Daoy (cell line): ENCODE measurements at places on chromosomes 6 and 20. TPM values are rescaled to one million over a fixed set of nuclear protein-coding genes. Genes with fewer than 3 reads are reported as not detected.

Gene EBF4
- total RNA-seq = 0.12 and 0.40 TPM in 2 replicates

Gene WFDC2
- not detected in 2 replicates for total RNA-seq

GRCh38 chr20:49821870-49822331 lies 9.3 kb downstream of the SLC9A8 start:
- DNase-seq = peak; percentile 44

GRCh38 chr6:170166511-170167122 lies 124.3 kb downstream of the DLL1 start:
- no peak for DNase-seq

GRCh38 chr20:11529047-11529446 lies 388.6 kb upstream of the BTBD3 start:
- no peak for DNase-seq

Gene BMP2
- 1.8 and 2.5 TPM in 2 replicates for total RNA-seq

Gene NTSR1
- 0.17 TPM in 1 of 2 replicates, not detected in the other for total RNA-seq

Gene OR2H1
- total RNA-seq = not detected in 2 replicates

GRCh38 chr6:132910759-132911158 lies 96.4 kb downstream of the RPS12 start:
- DNase-seq = no peak

DNA sequence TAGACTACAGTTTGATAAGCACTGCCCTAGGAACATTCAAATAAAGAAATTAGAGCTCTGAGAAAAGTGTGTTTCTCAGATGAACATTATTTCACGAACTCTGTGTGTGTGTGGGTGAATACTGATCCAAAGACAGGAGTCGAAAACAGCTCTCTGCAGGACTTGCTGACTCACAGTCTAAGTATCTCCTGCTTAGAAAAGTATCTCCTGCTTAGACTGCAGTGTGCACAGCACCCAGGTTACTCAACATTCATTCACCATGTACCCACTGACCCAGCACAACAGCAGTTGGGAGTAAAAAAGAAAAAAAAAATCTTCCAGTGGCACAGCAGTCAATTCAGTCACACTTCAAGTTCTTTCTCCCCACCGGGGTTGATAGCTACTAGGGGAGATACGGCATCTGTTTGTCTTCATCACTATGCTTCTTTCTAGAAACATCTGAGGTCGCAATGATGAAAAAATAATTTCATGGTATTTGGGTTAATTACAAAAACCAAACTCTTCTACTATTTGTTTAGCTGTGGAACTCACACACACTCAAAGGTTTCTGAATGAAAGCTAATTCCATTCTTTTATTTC lies 48.0 kb downstream of the GCLC start:
- peak; percentile 81 for DNase-seq

Gene PLCB1
- 2.3 and 2.9 TPM in 2 replicates for total RNA-seq

DNA sequence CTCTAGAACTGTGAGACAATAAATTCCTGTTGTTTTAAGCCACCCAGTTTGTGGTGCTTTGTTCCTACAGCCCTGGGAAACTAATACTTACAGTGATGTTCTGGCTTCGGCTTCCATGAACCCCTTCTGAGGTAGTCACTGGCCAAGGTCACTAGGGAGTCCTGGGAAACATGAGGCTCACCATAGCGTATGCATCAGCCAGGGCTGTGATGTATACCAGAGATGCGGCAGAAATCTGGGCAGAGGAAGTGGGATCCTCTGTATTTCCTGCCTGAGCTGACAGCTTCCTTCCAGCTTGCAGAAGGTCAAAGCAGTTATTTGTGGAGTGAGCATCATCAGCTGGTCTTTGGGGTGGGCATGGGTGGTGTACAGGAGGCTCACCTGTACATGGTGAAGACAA lies 27.9 kb downstream of the KAT14 start:
- DNase-seq = no peak

DNA sequence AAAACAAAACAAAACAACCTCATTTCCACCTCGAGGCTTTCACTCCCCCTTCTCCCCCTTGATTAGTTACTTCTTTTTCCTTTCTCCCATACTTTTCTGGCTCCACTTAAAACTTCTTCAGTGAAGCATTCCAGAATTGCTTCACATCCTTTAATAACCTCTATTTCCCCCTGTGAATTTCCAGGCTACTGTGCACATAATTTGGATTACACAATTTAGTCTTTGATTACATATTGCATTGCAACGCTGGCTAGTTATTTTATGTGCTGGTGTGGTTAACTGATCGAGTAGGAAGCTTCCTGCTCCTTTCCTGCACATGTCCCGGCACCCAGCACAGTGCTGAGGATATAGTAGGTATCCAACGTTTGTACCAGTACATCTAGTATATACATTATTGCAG lies 28.1 kb upstream of the EEF1E1 start:
- DNase-seq = no peak

Gene LIN28B
- 6.5 and 7.3 TPM in 2 replicates for total RNA-seq

DNA sequence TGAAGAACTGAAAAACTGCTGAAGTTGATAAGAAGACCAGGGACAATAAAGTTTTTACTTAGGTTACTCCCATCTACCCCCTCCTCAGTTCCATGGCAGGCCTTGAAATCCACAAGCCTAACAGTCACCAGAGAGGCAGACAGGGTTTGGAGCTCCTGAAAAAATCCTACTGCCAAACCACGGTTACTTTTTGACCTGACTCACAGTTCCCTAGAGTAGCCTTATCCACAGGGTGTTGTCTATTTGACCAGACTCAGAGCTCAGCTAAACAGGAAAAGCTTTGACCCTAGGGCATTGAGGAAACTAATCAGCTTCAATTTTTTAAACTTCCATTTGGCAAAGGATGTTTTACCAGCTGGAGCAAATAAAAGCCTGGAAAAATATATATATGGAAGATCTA lies 257.7 kb upstream of the NT5E start:
- DNase-seq = no peak

GRCh38 chr6:111804627-111805235 lies 68.5 kb downstream of the FYN start:
- peak; percentile 60 for DNase-seq

DNA sequence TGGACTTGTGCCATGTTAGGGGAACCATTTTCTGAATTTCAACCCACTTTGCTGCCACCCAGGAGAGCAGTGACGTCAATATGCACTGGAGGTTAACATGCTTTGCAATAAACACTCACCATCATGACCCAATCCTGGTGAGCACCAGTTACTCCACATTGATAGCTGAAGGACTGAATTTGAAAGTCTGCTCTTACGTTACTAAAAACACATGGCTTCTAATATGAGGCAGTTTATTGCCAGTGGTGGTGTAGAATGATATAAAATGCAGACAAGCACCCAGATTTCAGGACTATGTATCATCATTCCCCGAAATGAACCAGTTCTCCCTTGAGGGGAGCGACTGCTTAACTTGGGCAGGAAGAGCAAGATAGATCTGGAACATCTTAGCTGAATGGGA lies 23.8 kb downstream of the RFPL4B start:
- no peak for DNase-seq

Gene TMEM217
- total RNA-seq = 0.12 and 0.40 TPM in 2 replicates

Gene NR2E1
- 1.6 and 2.1 TPM in 2 replicates for total RNA-seq

Gene NELFE
- 180 and 195 TPM in 2 replicates for total RNA-seq

DNA sequence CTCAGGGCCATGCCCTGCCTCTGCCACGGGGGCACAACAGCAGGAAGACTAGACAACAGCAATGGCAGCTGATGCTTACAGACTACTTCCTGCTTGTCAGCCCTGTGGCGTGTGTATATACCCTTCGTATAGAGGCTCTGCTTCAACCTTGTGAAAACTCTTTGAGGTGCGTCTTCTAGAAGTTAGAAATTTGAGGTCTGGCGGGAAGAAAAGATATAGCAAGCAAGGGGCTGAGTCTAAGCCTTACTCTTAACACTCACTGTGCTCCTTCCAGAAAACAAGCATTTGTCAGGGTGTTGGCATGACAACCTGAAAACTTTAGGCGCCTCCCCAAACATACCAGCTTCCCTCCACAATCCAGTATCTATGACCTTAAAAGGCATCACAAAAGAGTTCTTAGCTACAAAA lies 33.3 kb downstream of the JPH2 start:
- DNase-seq = no peak

GRCh38 chr20:47336129-47336754 lies 20.3 kb downstream of the ZMYND8 start:
- DNase-seq = peak; percentile 76

- DNase-seq = no peak
Measured at GRCh38 chr6:101226677-101227135, 166.8 kb upstream of the GRIK2 start.

- no peak for DNase-seq
Measured at GRCh38 chr20:54227241-54227640, 19.4 kb downstream of the PFDN4 start.

DNA sequence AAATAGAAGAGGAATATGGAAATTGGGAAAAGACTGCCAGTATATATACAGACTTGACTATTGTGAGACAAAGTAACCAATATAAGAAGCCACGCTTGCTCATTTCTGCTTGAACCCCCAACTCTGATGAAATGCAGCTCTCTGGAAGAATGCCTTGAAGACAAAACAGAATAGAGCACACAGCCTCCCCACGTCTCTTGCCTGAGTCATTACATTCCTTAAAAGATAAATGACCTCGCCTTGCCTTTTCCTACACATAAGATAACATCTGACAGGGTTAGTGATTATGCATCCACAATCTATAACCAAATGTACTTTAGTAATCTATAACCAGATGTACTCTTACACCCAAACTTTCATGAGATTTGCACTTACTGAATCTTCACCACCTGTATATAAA lies 141.1 kb upstream of the EEF1E1 start:
- peak; percentile 29 for DNase-seq

Gene TMEM239
- total RNA-seq = not detected in 2 replicates

GRCh38 chr6:11072101-11072500 lies 21.5 kb upstream of the SMIM13 start:
- DNase-seq = peak; percentile 51

- DNase-seq = no peak
Measured at GRCh38 chr6:85136310-85136709, 313.6 kb upstream of the NT5E start.

- no peak for DNase-seq
Measured at GRCh38 chr6:105235155-105235554, 55.3 kb upstream of the POPDC3 start.

- peak; percentile 53 for DNase-seq
Measured at GRCh38 chr6:8530785-8531435, 95.6 kb upstream of the SLC35B3 start.

GRCh38 chr6:105370351-105370750 lies 32.5 kb downstream of the PREP start:
- no peak for DNase-seq

- no peak for DNase-seq
Measured at GRCh38 chr6:138667408-138667807, 106.2 kb upstream of the CCDC28A start.

- no peak for DNase-seq
Measured at GRCh38 chr6:158758941-158759479, 60.2 kb downstream of the EZR start.

- DNase-seq = peak; percentile 49
Measured at GRCh38 chr6:169932491-169932890, 181.1 kb downstream of the ERMARD start.

DNA sequence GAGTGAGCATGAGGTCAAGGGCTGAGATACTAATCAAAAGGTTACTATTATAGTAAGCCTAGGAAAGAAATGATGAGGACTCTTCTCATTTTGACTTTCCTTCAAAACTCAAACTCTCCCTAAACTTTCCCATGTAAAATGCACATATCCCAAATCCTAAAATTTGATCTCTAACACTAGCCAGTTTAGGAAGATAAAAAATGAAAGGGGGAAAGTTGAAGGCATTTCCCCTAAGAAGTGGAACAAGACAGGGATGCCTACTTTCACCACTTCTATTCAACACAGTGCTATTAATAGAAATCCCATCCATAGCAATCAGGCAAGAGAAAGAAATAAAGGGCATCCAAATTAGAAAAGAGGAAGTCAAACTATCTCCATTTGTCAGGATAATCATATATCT lies 2.9 kb upstream of the CALHM5 start:
- DNase-seq = no peak

DNA sequence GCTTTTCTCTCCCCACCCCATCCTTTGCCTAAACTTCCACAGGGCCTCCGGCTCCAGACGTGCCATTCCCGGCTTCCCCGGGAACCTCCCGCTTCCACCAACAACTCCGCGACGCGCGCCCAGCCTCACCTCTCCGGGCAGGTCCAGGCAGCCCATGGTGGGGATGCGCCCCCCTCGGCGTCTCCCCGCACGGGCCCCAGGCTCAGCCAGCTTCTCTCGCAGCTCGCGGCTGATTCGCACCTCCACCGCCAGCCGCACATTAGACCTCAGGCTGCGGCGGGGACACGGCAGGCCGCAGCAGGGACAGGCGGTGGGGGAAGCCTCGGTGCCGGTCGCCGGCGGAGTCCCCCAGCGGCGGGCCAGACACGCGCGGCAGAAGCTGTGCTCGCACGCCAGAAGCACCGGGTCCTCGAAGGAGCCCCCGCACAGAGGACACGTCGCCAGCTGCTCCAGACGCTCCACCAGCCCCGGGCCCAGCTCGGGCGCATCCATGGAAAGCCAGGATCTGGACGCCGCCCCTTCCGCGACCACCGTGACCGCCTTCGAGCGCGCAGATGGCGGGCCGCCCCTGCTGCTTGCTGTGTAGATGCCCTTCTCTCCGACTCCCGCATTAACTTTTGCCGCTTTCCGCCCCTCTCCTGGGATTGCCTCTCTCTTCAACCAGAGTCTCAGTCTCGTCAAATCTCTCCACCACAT lies at the start of gene RNF39:
TSS of gene RNF39 (minus strand) at position 676 of the 696 bp plus-strand sequence. CDS start at position 492, 184 bp downstream.
- DNase-seq = no peak

Gene C20orf96
- 0.51 and 0.57 TPM in 2 replicates for total RNA-seq

Gene PHACTR3
- total RNA-seq = 0.06 TPM in 1 of 2 replicates, not detected in the other

Gene ESR1
- not detected in 2 replicates for total RNA-seq

GRCh38 chr20:19777981-19778380 lies 19.9 kb downstream of the RIN2 start:
- DNase-seq = peak; percentile 35
